Forelimb muscle (tissue), 1 donor: ENCODE measurements at places on chromosomes 5 and 9. TPM values are rescaled to one million over a fixed set of nuclear protein-coding genes. Genes with fewer than 3 reads are reported as not detected.

Gene MEIKIN
- polyA plus RNA-seq = not detected

Gene ANKRD33B
- polyA plus RNA-seq = 1.8 TPM

Gene AIF1L
- 27.8 TPM for polyA plus RNA-seq

GRCh38 chr9:106972082-106972481, 109.1 kb downstream of the ZNF462 start:
- DNase-seq = no peak

- DNase-seq = no peak
Measured at GRCh38 chr5:37844009-37844408, 4.2 kb upstream of the GDNF start.

GRCh38 chr9:77293949-77294348, 116.6 kb downstream of the VPS13A start:
- DNase-seq = no peak

GRCh38 chr5:14186059-14186830, 43.1 kb downstream of the TRIO start:
- DNase-seq = no peak
